AG10803 (cell line): ENCODE measurements at places on chromosomes 6 and 20.
A peak's percentile ranks its signal among the peaks of the same experiment; 100 is the strongest.

GRCh38 chr6:157050537-157051265, 272.6 kb downstream of the TMEM242 start:
- no peak for DNase-seq

GRCh38 chr6:53417141-53417540, 68.4 kb upstream of the ELOVL5 start:
- DNase-seq: no peak

- DNase-seq: no peak
Observed at GRCh38 chr6:97771372-97771771, 488.4 kb upstream of the MMS22L start.

GRCh38 chr6:11607383-11607782, 69.8 kb downstream of the TMEM170B start:
- peak; percentile 65 for DNase-seq

DNA sequence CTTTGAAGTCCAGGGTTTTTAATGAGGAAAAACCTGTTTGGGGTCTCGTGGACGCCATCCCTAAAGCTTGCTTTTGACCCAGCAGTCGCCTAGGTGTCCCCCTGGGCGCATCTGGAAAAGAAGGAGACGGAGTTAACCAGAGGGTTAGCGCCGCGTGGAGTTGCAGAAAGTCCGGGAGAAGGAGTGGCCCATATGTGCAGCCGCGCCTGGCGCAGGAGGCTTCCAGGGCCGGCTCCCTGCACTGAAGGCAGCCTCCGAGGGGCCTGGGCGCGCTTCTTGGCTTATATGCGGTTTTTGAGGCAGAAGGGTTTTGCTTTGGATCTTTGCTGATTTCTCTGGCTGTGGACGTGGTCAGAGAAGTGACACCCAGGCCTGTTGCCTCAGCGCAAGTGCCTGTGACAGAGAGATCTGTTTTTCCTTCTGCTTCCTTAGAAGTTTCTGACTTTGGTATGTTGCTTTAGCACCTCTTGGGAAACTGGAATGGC, 987 bp downstream of the TMEM181 start:
- peak; percentile 17 for DNase-seq

DNA sequence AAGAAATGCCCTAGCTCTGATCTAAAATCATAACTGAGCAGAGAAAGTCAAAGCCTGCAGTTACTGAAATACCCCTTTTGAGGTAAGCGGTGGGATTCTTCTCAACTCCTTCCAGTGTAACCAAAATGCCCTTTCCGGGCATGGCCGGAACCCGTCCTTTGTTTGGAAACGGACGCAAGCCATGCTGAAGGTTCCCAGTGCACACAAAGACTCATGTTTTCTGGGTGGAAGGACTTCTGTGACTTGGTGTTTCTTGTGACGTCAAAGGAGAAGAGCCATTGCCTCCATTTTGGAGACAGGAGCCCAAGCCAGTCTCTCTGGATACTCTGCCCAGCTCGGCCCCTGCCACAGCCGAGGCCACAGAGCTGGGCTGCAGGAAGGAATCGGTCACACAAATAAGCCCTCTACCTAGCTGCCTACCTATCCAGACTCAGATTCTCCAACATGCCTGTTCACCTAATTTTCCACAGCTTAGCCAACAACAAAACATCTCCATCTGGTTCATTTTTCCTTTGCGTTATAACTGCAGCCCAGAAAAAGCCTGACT, 182.8 kb downstream of the TBXT start:
- DNase-seq: no peak

GRCh38 chr20:7926323-7926722, 13.9 kb downstream of the HAO1 start:
- DNase-seq: no peak

- no peak for DNase-seq
Observed at GRCh38 chr6:53059648-53060589, 5.3 kb upstream of the FBXO9 start.

DNA sequence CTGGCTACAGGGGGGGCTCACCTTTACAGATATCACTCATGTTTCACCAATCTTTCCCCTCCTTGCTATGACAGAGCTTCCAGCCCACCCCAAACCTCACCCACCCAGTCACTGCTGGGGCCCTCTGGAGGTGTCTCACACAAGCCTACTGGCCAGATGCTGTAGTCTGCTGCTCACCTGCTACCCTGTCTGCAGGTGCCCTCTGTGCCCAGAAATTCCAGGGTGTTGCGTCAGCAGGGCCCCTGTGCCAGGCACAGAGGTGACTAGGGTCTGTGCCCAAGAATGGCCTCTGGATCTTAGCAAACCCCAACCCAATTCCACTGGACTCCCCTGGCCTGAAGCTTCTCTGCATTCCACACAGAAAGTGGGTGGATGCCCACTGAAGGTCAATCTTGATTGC, 21.4 kb downstream of the UNC5CL start:
- DNase-seq: no peak

DNA sequence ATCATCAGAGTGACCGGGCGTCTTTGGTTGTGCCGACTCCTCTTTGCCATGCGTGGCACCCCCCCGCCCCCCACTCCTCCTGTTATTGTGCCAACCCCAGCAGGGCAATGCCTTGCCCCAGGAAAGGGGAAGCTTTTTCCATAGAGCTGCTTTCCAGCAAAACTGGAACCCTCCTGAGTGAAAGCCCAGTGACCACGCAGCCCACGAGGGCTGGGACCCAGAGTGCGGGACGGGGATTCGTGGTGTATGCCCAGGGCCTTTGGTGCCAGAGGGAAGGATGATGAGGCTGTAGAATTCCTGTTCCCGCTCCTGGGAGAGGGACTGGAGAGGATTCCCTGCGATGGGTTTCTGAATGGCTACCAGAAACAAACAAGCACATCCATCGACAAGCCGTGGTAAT, 116.8 kb upstream of the BACH2 start:
- no peak for DNase-seq

DNA sequence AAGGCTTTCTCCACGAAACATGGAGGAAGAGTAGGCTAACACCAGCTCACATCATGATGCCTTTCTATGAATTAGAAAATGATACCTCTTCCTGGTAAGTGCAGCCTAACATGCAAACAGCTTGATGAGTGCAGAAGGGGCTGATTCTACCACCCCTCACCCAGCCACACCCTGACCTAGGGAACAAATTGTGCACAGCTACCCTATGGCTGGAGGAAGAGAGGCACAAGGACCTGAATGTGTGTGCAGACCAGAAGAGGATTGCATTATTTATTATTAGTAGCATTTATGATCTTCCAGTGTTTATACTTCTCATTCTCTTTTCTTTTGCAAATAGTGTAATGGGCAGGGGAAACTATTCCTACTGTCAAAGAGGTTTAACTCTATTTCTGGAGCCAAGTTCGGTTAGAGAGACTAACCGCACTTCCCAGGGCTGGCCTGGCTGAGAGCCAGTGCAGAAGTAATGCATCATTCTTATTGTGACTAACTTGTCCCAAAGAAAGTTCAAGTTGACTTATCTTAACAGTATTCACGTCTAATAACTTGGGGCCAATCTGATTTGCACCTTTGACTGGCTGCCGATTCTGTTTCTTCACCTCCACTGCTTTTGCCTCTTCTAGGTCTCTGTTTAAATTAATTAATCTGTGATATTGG, 237.5 kb downstream of the CD83 start:
- DNase-seq: peak; percentile 80

GRCh38 chr20:47380481-47380880, 24.0 kb upstream of the ZMYND8 start:
- no peak for DNase-seq

GRCh38 chr20:10520528-10520927, 85.4 kb downstream of the SLX4IP start:
- peak; percentile 35 for DNase-seq

GRCh38 chr6:36967301-36967700, 12.8 kb downstream of the PI16 start:
- DNase-seq: no peak

GRCh38 chr6:88013015-88013414, 34.6 kb upstream of the SPACA1 start:
- DNase-seq: no peak

DNA sequence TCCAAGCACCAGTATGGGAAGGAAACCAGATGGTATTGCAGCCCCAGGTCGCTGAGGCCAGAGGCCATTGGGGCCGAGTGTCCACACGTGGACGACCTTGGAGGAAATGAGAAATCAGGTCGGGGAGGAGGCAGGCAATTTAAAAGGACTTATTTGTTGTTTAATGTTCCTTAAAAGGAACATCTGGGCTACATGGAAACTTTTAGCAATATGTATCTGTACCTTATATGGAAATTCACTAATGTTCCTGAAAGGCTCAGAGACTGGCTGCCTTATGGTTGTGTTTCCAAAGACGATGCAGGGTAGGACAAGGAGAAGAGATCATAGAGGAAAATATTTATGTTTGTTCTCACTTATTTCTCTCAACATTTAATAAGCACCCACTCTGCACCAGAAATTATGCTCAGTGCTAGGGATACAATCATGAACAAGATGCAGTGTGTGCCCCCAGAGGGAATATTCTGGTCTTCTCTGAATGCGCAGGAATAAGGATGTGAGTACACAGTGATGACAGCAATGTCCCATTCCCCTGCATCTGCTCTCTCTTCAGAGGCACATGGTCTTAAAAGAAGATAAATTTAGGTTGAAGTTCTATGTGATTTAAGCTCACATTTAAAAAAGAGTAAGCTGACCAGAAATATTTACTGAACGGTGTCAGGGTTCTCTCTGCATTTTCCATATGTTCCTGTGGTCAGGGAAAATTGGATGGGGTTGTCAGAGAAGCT, 3.4 kb downstream of the BNIP5 start:
- no peak for DNase-seq

GRCh38 chr20:3067139-3068014, 4.0 kb upstream of the OXT start:
- peak; percentile 25 for DNase-seq

DNA sequence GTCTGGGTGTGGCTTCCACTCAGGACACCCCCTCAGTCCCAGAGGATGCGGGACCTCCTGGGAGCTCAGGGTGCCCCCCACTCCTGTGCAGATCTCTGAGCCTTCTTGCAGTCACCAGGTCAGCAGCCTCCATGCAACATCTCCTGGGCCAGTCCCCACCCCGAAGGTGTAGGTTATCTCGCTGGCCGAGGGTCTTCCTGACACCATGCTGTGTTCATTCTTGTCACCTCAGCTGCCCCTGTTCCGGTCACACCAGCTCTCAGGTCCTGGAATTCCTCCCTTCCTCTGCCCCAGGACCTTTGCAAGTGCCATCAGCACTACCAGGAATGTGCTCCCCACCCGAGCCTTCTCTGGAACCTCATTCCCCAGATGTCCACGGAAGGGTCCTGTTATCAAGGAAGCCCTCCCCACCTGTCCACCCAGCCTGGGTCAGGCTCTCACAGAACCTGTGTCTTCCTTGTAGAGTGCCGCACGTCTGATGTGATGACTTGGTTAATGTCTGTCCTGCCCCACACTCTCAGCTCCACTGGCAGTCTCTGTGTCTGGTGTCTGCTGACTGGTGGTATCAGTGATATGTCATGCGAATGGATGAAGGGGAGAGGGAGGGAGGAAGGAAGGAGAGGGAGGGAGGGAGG, 329.6 kb downstream of the TAF4 start:
- DNase-seq: no peak

DNA sequence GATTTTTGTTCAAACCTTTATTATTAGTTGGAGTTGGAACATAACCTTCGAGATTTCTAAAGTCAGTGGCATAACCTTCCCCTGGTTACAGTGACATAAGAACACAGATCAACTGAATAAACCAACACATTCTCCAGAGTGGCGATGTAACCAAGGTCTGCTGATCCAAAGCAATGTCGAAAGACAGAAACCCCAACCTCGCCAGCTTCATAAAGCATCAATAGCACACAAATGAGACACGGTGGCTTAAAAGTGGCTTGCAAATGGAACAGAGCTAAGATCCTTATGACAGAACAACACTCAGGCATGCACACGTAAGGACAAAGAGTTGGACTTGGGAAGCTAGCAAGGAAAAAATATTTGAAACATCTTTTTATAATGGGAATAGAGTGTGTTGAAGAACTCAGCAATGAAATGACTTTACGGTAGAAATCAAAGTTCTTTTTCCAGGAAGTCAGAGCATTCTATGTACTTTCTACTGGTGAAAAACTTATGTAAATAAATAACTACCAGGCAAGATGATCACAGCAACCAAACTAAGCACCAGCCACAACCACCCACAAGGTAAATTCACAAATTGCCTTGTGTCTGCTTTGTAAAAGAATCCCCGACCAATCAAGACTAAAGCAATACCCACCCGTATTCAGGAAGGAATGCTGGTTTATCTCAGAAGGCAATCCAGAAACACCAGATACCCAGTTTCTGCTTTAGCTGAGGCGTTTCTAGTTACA, 61.0 kb upstream of the NHSL1 start:
- DNase-seq: no peak

GRCh38 chr6:22306741-22307466, 10.1 kb upstream of the PRL start:
- DNase-seq: peak; percentile 8

GRCh38 chr6:90384720-90385119, 88.1 kb upstream of the BACH2 start:
- no peak for DNase-seq

DNA sequence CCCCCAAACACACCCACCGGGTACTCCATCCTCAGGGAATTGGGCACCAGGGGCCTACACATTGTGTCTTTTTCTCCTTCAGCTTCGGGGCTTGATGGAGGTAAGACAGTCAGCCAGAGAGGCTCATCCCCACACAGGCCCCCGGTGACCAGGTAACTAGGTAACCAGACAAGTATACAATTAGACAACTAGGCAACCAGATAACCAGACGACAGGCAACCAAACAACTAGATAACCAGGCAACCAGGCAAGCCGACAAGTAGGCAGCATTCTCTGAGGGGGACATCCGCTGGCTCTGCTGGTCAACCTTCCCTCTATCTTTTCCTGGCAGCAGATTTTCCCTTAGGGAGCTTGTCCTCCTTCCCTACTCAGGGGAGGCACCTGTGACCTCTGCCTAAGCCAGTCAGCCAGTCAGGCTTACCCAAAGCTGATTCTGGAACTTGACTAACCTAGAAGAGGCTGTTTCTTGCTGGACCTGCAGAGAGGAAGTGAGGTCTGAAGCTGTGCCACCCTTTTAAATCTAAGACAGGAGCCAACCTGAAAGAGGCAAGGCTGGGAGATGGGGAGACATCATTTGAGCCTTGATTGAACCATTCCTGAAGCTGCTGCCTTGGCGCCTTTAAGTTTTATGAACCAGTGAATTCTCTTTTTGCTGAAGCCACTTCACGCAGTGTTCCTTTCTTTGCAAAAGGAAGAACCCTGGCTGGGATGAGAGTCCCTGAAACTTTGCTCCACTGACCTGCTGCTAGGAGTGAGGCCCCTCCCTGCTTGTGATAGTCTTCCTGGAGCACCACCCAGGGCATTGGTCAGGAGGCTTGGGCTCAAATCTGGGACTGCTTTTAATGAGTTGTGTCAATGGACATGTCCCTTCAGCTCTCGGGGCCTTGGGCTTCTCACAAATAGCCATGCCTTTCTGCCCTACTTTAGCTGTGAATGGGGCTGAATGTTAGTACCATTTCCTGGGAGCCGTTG, 96.4 kb upstream of the RNF24 start:
- DNase-seq: no peak

DNA sequence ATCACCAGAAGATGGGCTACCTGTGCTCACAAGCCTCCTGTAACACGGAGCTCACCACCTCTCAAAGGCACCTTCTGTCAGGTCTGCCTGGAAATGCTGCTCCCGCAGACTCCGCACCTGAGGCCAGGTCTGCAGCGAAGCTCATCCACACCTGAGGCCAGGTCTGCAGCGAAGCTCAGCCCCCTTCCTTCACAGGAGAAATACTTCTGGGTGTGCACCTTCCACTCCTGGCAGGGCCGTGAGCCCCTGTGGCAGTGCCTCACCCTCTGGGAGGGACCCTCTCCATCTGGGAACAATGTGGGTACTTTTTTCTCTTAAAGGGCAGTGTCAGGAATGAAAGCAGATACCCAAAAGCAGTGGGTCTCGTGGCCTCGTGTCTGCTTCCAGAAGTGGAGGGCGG, 1.4 kb upstream of the SLCO4A1 start:
- DNase-seq: no peak
